Right atrium auricular region (tissue), 2 donors: ENCODE measurements at places on chromosomes 3 and 15. TPM values are rescaled to one million over a fixed set of nuclear protein-coding genes. Genes with fewer than 3 reads are reported as not detected.

- no peak for DNase-seq
Measured at GRCh38 chr15:68184616-68185480, 20.3 kb downstream of the CALML4 start.

DNA sequence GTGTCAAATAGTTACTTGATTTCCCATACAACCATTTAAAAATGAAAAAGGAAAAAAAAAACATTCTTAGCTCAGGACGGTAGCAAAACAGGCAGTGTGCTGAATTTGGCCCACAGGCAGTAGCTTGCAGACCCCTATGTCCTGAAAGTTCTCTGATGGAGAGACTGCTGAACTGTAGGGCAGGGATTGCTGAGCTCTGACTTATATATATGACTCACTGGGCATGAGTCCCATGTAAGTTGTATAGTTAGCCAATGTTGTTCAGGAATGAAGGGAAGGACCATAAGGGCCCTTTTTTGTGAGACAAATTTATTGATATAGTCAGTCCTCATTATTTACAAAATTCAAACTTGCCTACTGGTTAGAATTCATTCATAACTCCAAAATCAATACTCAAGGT lies 36.9 kb upstream of the FRMD4B start:
- no peak for DNase-seq

DNA sequence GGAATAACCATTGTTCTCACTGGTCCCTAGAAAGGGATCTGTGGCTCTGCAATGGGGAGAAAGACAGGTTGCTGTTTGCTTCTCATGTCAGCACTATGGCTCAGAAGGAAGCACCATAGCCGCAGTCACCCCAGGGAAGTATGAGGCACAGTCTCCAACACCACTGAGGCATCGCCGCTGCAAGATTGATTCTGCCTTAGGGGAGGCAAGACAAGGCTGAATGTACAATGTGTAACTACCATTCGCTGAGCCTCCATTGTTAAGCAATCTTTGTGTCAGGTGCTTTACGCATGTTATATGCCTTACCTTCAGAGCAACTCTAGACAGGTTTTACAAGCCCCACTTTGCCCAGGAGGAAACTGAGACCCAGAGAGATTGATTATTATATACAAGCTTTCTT lies 100.7 kb upstream of the KCNMB2 start:
- no peak for DNase-seq

- DNase-seq = no peak
Measured at GRCh38 chr3:178058629-178059028, 477.6 kb upstream of the KCNMB2 start.

DNA sequence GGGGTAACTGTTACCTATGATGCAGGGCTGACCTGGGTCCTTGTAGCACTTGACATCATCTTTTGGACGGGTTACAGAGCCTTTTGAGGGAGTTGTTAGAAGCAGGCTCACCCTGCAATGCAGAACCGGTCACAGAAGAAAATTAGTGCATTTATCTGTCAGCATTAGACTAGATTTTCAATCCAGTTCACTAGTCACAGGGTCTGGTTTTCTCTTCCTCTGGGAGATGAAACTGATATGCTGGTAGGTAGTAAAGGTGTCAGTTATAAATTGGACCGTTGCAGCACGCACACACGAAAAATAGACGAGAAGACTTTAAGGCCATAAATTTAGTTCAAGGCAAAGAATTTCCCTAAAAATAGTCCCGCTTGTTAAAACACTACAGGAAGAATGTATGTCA lies 532.3 kb upstream of the ATP11B start:
- no peak for DNase-seq

CISH gene
- total RNA-seq = 4.7 TPM

PCOLCE2 gene
- total RNA-seq = 79.1 TPM

- no peak for DNase-seq
Measured at GRCh38 chr15:81242778-81243177, 46.1 kb downstream of the IL16 start.

GRCh38 chr3:132682201-132682600 lies 22.1 kb downstream of the UBA5 start:
- no peak for DNase-seq

KBTBD13 gene
- 4.4 TPM for total RNA-seq

GRCh38 chr3:155254445-155254844 lies 39.0 kb downstream of the STRIT1 start:
- DNase-seq = no peak

DNA sequence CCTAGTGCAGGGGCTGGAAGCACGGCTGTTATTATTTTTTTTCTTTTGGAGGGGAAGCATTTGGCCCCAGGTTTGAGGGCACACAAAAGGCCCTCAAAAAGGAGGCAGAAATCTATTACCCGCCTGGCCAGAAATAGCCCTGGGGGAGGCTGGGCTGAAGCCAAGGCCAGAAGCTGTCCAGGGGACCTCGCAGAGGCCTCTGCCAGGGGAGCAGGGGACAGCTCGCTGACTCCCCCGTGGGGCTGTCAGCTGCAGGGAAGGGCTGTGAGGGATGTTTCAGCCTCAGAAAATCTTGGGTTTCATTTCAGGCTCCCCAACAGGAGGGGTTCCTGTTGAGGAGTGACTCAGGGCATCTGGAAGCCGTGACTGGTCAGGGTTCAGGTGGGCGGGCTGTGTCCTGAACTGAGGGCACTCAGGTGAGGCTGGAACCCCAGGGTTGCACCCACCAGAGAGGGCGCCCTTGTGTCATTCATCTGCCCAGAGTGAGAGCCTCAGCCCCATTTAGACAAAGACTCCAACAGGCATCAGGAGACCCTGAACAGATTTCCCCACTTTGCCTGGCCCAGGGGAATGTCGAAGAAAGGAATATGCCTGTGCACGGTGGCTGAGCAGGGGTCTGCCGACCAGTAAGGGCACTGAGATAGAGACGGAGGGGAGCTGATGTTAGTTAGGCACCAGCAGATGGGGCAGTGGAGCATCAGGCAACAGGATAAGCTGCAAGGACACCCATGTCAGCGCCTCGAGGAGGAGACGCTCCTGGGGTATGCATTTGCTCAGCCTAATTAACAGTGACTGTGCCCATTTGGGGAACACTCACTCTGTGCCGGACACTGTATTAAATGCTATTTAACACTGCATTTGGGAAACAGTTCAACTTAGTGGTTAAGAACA lies 43.5 kb upstream of the SLC6A11 start:
- peak; percentile 44 for DNase-seq

DNA sequence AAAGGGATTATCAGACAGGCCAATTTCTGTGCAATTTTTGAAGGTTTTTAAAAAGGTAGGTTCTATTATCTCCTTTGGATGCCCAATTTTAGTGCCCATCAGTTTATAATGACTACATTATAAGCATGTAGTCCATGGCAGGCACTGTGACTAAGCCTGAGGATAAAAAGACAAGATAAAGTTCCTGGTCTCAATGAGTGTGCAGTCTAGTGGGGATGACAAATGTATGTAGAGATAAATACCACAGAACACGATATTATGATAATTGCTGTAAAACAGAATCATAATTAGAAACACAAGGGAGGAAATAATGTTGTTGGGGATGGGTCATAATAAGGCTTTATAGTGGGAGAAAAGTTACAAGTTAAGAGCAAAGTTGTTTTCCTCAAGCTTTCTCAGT lies 163.1 kb downstream of the ZNF385D start:
- no peak for DNase-seq

SGO1 gene
- 0.63 TPM for total RNA-seq

DNA sequence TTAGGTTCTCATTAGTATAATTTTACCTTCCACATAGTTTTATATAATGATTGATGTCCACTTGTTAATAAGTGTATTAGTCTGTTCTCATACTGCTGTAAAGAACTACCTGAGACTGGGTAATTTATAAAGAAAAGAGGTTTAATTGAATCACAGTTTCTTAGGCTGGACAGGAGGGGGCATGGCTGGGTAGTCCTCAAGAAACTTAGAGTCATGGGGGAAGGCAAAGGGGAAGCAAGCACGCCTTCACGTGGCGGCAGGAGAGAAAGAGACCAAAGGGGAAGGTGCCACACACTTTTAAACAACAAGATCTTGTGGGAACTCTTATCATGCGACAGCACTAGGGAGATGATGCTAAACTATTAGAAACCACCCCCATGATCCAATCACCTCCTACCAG lies 19.2 kb downstream of the DZIP3 start:
- DNase-seq = no peak

GRCh38 chr15:93196135-93196670 lies 107.2 kb upstream of the RGMA start:
- no peak for DNase-seq

DNA sequence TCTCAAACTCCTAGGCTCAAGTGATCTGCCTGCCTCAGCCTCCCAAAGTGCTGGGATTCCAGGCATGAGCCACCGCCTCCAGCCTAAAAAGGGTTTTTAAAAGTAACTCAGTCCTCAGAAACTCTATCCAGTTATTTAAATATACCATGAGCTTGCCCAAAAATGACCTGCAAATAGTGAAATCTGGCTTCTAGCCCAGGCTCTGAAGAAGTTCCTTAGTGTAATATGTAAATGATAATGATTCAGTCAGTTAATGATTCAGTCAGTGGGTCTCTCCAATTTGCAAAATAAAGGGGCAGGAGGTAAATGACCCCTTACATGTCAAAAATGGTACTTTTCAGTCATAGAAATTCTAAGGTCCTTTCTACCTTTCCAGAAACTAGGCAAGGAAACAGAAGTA lies 28.8 kb downstream of the LRRC2 start:
- no peak for DNase-seq

DNA sequence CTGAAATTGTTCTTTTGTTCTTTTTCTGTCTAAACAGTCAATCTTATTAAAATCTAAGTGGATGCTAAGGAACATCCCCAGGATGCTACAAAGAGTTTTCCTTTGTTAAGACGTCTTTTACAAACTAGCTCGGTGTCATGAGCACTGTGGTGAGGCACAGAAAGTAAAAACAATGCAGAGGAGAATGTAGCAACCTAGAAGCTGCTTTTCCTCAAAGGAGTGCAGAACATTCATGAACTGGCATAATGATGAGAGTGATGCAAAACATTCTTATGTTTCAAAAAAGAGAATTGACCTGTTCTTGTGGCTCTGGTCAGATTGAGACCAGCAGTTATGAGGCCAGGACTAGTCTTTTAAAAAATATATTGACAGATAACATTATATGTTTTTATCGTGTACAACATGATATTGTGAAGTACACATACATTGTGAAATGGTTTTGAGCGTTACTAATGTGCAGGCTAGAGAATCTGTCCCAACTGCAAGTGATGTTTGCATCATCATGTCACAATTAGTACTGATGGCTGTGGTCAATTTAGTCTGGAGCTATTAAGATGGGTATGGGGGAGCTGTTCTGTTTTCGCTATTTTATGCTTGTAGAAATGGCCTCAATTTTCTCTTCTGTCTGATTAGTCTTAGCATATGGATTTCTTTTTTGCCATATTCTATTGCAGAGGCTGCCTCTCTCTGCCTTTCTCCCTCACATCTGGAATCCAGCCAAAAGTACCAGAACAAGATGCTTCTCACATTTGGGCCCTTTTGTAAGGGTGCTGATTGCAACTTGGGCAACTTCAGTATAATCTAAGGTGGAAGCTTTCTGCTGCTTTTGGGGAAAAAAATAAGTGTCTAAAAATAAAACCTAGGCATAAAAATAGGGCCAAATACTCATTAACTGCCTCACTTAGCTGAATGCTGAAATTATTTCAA lies 50.2 kb downstream of the HHLA2 start:
- no peak for DNase-seq

DNA sequence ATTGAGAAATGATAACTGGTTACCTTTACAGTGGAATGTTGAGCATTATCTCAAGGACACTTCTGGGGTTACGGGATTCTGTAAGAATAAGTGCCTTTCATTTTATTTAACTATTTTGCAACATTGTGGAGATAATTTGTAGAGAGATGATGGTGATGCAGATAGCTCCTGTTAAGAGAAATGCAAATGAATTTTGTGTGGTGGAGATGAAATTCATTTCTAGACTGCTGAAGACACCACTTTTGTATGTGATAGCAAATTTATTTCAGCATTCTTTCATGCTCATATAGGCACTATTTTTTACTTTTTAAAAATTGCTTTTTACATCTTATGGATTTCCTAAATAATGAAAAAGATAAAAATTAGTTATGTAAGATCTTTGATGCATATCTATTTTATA lies 463.3 kb upstream of the CBLB start:
- no peak for DNase-seq

GRCh38 chr3:100777271-100777670 lies 68.0 kb downstream of the TFG start:
- DNase-seq = no peak
